Suprapubic skin (tissue), 4 donors: ENCODE measurements at places on chromosomes 16 and 17.

DNA sequence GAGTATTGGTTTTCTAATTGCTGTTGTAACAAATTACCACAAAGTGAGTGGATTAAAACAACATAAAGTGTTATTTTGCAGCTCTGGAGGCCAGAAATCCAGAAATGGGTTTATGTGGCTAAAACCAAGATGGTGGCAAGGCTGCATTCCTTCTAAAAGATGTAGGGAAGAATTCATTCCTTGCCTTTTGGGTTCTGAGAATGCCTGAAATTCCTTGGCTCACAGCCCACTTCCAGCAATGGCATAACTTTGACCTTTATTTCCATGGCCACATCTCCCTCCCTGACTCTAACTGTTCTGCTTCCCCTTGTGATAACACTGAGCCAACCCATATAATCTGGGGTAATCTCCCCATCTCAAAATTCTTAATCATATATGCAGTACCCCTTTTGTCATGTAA, 269.6 kb upstream of the RPL38 start:
- no peak for DNase-seq

GRCh38 chr16:25689137-25689836, 2.5 kb upstream of the HS3ST4 start:
- DNase-seq: no peak

DNA sequence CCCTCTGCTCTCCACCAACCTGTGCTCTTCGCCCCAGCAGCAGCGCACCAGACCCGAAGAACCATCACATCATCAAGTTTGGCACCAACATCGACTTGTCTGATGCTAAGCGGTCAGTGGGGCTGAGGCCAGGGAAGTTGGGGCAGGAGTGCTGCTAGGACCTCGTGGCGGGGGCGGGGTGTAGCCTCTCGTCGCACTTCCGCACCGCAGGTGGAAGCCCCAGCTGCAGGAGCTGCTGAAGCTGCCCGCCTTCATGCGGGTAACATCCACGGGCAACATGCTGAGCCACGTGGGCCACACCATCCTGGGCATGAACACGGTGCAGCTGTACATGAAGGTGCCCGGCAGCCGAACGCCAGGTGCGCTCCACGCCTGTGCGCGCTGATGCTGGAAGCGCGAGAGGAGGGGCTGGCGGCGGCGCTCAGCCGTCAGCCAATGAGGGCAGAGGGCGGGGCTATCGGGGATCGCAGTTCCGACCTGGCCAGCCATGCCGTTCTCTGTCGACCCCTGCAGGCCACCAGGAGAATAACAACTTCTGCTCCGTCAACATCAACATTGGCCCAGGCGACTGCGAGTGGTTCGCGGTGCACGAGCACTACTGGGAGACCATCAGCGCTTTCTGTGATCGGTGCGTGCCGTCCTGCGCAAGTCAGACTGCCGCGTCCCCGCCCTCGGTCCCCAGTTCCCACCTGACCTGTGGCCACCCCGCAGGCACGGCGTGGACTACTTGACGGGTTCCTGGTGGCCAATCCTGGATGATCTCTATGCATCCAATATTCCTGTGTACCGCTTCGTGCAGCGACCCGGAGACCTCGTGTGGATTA, 3.2 kb upstream of the TMEM88 start:
- DNase-seq: peak; percentile 95

GRCh38 chr17:17395885-17396284, 80.9 kb upstream of the MED9 start:
- DNase-seq: no peak

DNA sequence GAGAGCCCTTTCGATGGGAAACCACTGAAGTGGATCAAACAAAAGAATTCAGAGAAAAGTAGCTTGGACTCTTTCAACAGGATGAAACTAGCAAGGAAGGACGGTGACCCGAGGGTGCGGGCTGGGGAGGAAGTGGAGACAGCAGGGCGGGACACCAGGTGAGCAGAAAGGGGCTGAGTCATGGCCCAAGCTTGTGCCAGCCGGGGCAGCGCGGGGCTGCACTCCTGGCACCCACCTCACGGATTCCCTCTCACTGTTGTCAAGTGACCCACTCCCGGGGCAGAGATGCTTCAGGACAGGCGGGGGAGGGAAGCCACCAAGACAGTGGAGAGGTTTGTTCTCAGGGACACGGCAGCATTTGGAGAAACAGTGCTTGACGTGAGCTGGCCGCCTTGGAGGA, 10.7 kb upstream of the RNF222 start:
- no peak for DNase-seq

- no peak for DNase-seq
Measured at GRCh38 chr17:34366529-34367107, 3.6 kb upstream of the CCL1 start.

DNA sequence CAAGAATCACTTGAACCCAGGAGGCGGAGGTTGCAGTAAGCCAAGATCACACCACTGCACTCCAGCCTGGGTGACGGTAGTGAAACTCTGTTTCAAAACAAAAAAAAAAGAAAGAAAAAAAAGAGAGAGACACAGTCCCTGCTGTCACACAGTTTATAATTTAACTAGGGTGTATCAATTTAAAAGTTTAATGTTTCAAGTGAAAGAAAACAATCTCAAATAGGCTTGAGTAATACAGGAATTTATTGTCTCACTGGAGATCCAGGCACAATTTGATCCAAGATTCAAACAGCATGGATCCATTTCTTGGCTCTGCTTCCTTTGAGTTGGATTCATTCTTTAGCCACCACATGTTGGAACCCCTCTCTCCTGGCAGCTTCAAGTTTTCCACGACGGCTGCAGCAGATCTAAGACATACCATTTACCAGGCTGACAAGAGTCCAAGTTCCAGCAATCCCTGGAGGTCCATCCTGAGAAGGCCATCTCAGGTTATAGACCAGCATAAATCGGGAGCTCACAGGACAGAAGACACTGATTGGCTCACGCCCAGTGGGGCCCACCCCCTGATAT, 97.5 kb downstream of the YPEL2 start:
- DNase-seq: no peak

DNA sequence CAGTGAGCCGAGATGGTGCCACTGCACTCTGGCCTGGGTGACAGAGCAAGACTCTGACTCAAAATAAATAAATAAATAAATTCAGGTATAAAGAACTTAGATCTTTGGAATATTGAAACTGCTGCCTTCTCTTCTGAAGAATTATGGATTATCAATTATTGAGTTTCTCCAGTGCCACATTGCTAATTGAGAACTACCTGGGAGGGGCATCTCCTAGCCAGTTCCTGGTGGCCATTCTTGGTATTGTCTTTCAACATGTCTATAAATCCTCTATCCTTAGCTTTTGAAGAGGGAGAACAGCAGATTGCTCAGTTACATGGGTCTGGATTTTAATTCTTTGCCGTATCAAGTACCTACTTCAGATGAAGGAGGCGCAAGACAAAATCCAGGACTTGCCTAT, 29.2 kb downstream of the CALCOCO2 start:
- no peak for DNase-seq

GRCh38 chr16:80788027-80788426, 16.4 kb downstream of the CDYL2 start:
- DNase-seq: no peak

DNA sequence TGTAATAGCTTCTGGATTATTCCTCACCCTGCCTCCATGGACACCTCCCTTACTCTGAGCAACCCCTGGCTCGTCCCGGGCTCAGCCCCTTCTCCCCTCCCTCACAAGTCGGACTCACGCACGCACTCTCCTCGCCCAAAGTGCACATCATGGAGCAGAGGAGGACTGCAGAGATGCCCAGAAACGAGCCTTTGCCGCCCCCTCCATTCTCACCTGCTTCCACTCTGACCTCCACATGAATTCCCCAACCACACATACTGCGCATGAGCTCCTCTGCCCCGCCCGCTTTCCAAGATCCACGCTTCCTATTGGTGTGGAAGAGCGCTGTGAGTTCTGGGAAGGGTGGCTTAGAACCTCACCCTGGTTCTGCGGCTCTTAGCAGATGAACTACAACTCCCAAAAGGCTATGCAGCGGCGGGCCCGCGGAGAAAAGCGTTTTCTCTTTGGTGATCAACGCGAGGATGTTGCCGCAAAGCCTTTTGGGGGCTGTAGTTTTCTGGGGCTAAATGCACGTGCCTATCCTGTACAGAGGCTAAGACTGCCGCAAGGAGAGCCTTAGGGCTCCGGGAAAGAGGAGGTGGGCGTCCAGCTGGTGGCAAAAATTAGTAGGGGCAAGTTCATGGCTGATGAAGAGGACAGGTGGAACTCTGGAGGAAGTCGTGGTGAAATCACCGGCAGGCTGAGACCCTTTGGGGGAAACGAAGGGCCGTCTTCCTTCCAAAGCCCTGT, at the start of gene PHB1:
PHB1 (minus strand) TSS at position 261 of the 729 bp plus-strand sequence. CDS start 1,618 bp downstream, outside the sequence.
- peak; percentile 98 for DNase-seq

- no peak for DNase-seq
Measured at GRCh38 chr17:44775838-44776621, 17.2 kb downstream of the ADAM11 start.

DNA sequence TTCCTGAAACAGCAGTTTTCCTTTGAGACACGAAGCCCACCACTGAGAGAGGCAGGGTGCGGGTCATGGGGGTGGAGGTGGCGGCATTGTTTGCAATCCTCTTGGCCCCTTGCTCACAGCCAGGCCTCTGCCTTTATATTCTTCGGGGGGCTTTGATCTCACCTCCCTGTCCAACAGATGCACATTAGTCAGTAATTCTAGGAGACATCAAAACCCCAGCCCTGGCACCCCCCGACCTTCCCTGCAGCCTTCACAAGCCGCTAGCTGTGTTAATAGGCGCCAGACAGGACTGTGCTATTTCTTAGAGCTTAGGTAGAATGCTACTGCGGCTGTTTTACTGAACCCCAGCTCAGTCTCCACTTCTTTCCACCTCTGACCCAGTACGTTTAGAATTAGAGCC, 212.6 kb downstream of the RBFOX1 start:
- DNase-seq: no peak

GRCh38 chr16:14958323-14958600, 16.6 kb upstream of the PDXDC1 start:
- DNase-seq: no peak

DNA sequence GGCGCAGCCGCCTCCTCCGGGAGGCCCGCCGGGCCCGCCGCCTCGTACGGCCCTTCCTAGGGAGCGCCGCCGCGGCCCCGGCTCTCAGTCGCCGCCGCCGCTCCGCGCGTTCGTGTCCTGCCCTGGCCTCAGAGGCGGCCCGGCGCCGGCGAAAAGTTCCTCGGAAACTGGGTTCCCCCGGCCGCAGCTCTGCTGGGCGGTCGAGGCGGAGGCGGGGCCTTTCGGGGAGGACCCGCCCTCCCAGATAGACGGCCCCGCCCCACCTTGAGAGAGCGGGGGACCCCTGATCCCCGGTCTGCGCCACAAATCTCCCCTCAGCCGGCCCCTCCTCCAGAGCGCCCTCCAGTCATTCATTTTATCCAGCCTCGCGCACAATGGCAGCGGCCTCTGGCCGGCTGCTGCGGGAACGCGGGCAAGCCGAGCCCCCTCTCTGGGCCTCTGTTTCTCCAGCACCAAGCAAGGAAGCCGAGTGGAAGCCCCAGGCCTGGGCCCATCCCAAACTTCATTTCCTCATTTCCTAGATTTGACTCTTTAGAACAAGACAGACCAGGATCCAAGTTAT, at the start of gene SREBF1:
SREBF1 (minus strand) TSS at position 169 of the 562 bp plus-strand sequence. CDS start 169 bp downstream, outside the sequence.
- DNase-seq: peak; percentile 87

GRCh38 chr16:12002447-12003006, 26.0 kb downstream of the SNX29 start:
- DNase-seq: no peak

DNA sequence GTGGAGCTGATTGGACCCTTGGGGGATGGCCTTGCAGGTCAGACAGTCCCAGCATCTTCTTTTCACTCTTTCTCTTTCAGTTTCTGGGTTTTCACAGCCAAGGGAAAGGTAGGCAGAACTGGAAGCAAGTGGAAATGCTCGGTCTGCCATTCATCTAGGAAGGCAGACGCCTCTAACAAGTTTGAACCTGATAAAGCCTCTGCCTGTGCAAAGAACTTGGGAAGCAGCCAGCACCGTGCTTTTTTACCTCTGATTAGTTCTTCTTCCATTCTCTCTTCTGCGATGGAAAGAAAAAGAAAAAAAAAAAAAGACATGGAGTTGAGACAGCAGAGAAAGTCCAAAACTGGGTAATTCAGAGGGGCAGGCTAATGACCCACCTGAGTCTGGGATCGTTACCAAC, 997.8 kb upstream of the EEF2KMT start:
- DNase-seq: no peak

GRCh38 chr17:70775679-70776078, 606.3 kb downstream of the KCNJ2 start:
- DNase-seq: no peak

GRCh38 chr17:50641357-50641756, 6.7 kb downstream of the ABCC3 start:
- DNase-seq: no peak

- no peak for DNase-seq
Measured at GRCh38 chr16:85512808-85513115, 100.4 kb upstream of the GSE1 start.

- DNase-seq: peak; percentile 77
Measured at GRCh38 chr17:64004903-64005733, 7.0 kb downstream of the PRR29 start.

GRCh38 chr17:39676198-39676819, 8.1 kb downstream of the PNMT start:
- no peak for DNase-seq

DNA sequence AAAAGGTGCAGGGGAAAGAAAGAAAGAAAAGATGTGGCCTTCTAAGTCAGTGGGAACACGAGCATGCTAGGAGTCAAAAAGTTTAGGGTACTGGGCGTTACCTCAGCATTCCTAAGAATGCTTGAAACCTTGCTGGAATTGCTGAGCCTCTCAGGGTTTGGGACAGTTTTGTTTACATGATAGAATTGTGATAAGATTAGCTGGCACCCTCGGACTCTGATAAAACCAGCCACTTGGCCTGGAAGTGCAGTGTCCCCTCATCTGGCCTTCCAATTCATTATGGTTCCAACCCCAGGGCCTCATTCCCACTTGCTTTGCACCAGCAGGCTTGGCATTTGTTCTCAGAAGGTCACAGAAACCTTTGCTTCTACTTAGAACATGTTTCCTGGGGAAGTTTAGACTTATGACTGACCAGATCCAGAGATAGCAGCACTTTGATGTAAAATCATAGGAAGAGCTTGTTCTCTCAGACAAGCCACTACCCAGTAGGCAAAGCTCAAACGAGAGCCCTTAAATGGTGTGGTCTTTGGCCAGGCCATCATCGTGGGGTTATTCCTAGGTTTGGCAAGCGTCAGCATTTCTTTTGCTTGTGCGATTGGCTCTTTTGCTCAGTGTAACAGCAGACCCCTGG, 8.0 kb downstream of the SGF29 start:
- no peak for DNase-seq
